ENCODE measurements at places on chromosomes 16 and 17.
A peak's percentile ranks its signal among the peaks of the same experiment; 100 is the strongest.

- H3K4me3 ChIP-seq: no peak overlapping the region
- no peaks in the 10 kb centered on the region for H3K4me1 ChIP-seq
- no peak for DNase-seq
- no peaks in the 10 kb centered on the region for H3K36me3 ChIP-seq
- no peak overlapping the region for H3K27ac ChIP-seq
Observed at GRCh38 chr16:1026784-1027500, 45.4 kb downstream of the SOX8 start.

GRCh38 chr16:16146380-16147315, 76.6 kb downstream of the ABCC6 start:
- DNase-seq: no peak
- no peaks in the 10 kb centered on the region for H3K27me3 ChIP-seq
- no peak overlapping the region for H3K27ac ChIP-seq
- peaks cover 24% of the 10 kb centered on the region for H3K36me3 ChIP-seq

DNA sequence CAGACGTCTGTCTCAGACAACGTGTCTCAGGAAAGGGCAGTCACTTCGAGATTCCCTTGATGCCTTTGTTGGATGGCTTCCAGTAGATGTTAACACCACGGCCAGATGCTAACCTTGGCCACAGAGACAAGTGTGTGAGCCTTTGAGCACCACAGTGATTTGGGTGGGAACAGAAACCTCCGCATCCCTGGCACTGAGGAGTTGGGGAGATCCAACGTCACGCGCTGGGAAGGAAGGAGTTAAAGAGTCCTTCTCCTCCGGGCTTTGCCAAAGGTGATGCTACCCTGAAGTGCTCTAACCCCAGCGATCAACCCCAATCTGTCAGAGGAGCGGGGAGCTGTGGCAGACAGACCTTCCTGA, 3.0 kb upstream of the ABR start:
- peaks cover 6% of the 10 kb centered on the region for H3K4me1 ChIP-seq
- H3K27me3 ChIP-seq: peaks cover 3% of the 10 kb centered on the region
- no peak overlapping the region for H3K4me3 ChIP-seq
- no peak overlapping the region for H3K27ac ChIP-seq

- no peak for DNase-seq
- H3K4me3 ChIP-seq: no peak overlapping the region
- H3K27ac ChIP-seq: no peak overlapping the region
- no peaks in the 10 kb centered on the region for H3K36me3 ChIP-seq
Observed at GRCh38 chr16:69554495-69554894, 11.3 kb upstream of the NFAT5 start.

- H3K4me3 ChIP-seq: no peak overlapping the region
- H3K36me3 ChIP-seq: peaks cover 5% of the 10 kb centered on the region
- H3K27me3 ChIP-seq: no peaks in the 10 kb centered on the region
- no peak overlapping the region for H3K27ac ChIP-seq
- H3K4me1 ChIP-seq: no peaks in the 10 kb centered on the region
- peak; percentile 3 for DNase-seq
Observed at GRCh38 chr16:89142474-89143195, 28.9 kb upstream of the CDH15 start.

DNA sequence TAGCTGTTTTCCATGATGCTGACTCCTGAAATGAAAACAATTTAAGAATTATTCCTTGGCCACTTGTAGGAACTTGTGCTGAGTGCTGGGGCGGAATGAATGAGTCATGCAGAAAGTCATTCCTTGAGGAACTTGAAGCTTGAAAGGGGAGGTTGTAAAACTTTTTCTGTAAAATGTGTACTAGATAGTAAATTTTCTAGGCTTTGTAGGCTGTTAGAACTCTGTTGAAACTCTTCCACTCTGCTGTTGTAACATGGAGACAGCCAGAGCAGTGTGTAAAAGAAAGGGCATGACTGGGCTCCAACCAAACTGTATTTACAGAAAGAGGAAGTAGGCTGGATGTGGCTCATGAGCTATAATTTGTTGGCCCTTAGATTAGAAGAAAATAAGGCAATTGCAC, 46.1 kb downstream of the ABCA8 start:
- H3K27me3 ChIP-seq: no peaks in the 10 kb centered on the region
- no peak overlapping the region for H3K4me3 ChIP-seq
- no peaks in the 10 kb centered on the region for H3K36me3 ChIP-seq
- H3K27ac ChIP-seq: peak overlapping the region; percentile 51
- H3K4me1 ChIP-seq: no peaks in the 10 kb centered on the region

- H3K4me3 ChIP-seq: no peak overlapping the region
- H3K4me1 ChIP-seq: no peaks in the 10 kb centered on the region
- no peaks in the 10 kb centered on the region for H3K36me3 ChIP-seq
- no peak overlapping the region for H3K27ac ChIP-seq
- peak; percentile 68 for DNase-seq
Observed at GRCh38 chr17:40490289-40490853, 11.1 kb downstream of the TNS4 start.

- H3K4me3 ChIP-seq: no peak overlapping the region
- H3K27me3 ChIP-seq: no peaks in the 10 kb centered on the region
- H3K36me3 ChIP-seq: no peaks in the 10 kb centered on the region
- H3K4me1 ChIP-seq: no peaks in the 10 kb centered on the region
- DNase-seq: no peak
- H3K27ac ChIP-seq: peak overlapping the region; percentile 53
Observed at GRCh38 chr16:57647136-57647875, 18.9 kb downstream of the ADGRG1 start.

GRCh38 chr17:58587713-58588117, 73.3 kb upstream of the MTMR4 start:
- H3K4me1 ChIP-seq: no peaks in the 10 kb centered on the region
- no peak overlapping the region for H3K27ac ChIP-seq
- peak; percentile 20 for DNase-seq
- H3K4me3 ChIP-seq: no peak overlapping the region

DNA sequence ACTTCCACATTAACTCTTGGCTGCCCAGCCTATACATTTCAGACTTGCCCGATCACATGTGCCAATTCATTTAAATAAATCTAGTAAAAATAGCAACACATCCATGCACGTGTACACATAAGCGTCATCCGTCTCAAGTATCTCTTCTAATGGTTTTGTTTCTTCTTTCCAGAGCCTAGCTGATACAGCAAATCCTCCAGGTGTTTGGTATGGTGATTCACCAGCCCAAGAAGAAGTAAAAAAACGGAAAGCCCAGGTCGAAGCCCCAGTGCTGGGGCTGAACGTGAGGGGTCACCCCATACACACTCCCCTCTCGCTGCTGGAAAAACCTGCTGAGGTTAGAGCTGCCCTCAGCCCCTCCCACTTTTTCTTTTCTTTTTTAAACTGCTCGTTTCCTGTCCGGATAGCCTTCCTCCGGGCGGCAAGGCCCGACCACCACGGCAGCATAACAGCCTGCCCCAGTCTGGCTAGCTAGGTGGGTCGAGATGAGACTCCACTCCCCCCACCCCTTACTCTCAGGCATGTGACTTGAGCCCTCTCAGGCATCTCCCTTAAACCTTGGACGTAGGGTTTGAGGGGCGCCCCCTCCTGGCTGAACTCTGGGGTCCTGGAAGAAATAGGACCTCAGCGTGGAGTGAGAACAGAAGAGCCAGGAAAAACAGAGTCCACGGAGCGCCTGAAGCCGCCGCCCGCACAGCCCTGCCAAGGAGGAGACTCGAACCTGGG, 13.9 kb upstream of the OR1F1 start:
- DNase-seq: no peak
- H3K27ac ChIP-seq: no peak overlapping the region
- peaks cover 16% of the 10 kb centered on the region for H3K4me1 ChIP-seq
- no peak overlapping the region for H3K4me3 ChIP-seq
- no peaks in the 10 kb centered on the region for H3K27me3 ChIP-seq
- H3K36me3 ChIP-seq: no peaks in the 10 kb centered on the region

Measured in psoas muscle (tissue), 8 donors.